ENCODE measurements at places on chromosomes 11 and 22.
A peak's percentile ranks its signal among the peaks of the same experiment; 100 is the strongest.

- DNase-seq = no peak
Observed at GRCh38 chr22:20232781-20233180, 35.3 kb downstream of the RTN4R start.

DNA sequence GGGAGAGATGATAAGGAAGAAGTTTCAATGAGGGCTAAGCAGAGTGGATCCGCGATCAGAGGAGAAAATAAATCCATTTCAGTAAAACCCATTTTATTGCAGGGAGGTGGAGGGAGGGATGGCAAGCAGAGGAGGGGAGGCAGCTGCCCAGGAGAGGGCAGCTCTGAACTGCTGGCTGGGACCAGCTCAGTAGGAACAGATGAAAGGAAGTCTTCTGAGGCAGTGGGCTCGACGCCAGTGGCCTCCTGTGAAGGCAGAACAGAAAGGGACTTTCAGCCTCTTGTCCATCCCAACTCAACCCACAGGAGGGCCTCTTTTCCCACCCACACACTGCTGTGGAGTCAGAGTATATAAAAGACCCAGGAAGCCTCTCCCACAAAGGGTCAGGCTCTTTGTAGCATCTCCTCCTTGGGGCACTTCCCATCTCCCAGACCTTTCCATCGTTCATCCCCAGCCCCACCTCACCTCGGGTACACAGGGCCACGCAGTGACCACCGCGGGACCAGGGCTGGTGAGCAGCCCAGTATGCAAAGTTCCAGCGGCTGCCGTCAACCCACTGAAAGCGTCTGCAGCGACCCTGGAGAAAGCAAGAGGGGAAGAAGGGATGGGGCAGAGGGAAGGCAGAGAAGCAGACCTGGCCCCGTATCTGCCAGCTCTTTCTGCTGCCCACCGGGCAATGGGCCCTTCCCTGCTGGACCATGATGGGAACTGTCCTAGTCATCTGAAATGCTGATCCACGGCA lies 3.0 kb downstream of the PRG2 start:
- no peak for DNase-seq

DNA sequence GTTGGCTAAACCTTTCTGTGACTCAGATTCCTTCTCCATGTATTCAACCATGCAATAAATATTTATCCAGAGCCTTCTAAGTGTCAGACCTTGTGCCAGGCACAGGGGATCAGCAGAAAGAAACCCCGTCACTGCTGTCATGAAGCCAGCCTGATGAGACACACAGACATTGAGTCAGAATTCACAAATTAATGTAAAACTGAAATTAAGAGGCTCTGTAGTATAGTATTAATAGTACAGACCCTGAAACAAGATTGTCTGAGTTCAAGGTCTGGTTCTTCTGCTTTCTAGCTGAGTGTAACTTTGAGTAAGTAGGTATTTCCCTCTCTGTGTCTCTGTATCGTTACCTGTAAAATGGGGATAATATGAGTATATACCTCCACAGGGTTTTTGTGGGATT lies 46.9 kb downstream of the ME3 start:
- DNase-seq = no peak

DNA sequence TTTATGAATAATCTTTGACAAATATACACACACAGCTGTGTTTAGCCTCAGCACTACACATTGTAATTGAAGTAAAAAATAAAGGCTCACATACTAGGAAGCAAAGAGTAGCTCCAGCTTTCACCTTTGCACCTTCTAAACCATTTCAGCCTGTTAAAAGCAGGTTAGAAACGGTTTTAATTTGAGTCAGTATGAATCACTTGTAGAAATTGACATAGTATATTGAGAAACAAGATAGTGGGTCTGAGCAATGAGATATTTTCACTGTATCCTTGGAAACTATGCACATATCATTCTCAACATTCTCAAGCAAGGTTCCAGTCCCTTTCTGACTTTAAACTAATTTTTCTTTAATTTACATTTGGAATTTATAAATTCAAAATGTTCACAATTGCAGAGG lies 380.3 kb downstream of the AASDHPPT start:
- no peak for DNase-seq

DNA sequence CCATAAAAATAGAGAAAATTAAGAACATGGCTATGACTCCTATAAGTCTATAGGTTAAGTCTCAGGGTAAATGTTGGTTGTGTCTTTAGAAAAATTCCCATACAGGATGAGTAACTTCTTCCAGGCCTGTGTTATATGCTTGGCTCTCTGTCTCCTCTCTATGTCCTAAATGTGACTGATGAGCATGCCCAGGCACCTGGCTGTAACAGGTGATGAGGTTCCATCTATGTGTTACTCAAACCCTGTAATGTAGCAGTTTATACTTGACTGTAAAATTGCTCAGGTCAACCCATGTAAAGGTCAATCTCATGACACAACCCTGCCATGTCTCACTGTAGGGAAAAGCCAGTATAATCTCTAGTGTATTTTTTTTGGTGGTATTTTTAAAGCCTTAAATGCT lies 69.5 kb downstream of the PARVA start:
- no peak for DNase-seq

GRCh38 chr11:1218256-1218787 lies 4.5 kb upstream of the MUC5B start:
- DNase-seq = peak; percentile 80

- no peak for DNase-seq
Observed at GRCh38 chr22:38235240-38235850, 33.6 kb downstream of the MAFF start.

GRCh38 chr11:13117344-13117743 lies 108.2 kb downstream of the RASSF10 start:
- no peak for DNase-seq

DNA sequence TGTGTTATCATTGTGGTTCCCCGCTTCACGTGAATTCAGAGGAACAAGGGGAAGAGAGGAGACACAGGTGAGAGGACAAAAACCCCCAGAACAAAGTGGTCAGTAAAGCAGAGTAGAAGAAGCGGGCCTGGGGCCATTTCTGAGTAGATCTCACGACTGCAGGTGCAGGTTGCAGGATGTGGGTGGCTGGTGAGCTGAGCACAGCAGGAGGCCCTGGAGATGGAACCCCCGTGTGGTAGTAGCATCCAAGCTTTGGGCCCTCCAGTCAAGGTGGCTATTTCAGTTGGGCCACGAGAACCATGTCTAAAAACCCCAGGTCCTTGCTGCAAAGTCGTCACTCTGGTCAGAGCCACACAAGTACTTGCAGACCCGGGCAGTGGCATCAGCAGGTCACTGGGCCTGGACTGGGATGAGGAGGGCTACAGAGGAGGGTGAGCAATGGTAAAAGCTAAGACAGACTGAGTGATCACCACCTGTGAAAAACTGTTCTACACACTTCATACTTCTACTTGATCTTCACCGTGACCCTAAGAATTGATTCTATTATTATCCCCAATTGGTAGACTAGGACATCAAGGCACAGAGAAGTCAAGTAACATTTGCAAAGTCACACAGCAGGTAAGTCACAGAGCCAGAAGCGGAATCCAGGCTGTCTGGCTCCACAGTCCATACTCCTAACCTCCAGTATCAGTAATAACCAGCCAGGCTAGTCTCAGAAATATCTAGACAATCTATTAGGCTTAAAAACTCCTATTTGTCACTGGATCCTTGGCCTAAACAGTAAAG lies 43.8 kb downstream of the SLC1A2 start:
- DNase-seq = no peak

DNA sequence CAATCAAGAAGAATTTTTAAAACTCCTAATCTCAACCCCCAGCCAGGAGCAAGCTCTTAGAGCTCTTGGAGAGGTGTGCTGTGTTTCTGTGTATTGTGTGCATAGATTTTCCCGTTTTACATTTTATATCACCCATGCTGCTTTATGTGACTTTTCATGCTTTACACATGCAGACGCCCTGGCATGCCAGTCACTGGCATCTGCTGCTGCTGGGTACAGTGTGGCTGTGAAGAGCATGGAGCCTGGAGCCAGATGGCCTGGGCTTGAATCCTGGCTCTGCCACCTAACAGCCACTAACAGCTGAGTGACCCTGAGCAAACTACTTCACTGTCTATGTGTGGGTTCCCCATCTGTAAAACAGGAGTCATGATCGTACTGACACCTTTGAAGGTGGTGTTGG lies 23.1 kb downstream of the POLR3H start:
- no peak for DNase-seq

DNA sequence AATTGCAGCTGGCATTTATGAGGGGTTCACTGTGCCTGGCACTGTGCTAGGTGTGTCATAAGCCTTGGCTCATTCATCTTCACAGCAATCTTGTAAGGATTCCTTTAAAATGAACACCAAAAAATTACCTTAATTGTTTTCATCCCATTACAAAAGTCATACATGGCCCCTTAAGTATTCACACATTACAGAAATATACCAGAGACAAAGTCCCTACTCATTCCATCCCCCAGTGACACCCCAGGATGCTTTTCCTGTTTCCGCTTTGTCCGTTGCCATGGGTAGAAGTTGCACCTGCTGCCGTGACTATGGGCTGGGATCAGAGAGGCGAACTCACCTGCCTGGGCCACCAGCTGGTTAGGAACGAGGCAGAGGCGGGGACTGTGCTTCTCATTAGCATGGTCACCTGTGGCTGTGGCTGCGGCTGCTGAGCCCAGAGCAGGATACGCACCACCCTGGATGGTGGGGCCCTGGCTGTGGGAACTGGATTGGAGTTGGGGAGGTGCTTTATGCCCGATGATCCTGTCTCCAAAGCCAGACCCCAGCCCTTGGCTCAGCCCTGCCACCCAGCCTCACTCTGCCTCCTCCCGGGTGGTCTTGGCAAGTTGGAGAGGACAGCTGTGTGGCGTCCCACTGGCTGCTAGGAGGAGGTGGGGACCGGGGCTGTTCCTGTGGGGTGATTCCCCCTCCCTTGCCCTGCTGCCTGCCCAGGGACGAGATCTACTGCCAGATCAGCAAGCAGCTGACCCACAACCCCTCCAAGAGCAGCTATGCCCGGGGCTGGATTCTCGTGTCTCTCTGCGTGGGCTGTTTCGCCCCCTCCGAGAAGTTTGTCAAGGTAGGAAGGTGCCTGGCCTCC lies 60.8 kb downstream of the MYO7A start:
- peak; percentile 68 for DNase-seq

DNA sequence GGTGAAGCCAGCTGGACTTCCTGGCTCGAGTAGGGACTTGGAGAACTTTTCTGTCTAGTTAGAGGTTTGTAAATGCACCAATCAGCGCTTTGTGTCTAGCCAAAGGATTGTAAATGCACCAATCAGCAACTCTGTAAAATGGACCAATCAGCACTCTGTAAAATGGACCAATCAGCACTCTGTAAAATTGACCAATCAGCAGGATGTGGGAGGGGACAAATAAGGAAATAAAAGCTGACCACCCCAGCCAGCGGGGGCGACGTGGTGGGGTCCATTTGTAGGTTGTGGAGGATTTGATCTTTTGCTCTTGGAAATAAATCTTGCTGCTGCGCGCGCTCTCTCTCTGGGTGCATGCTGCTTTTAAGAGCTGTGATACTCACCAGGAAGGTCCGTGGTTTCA lies 202.9 kb downstream of the MIAT start:
- DNase-seq = no peak

GRCh38 chr11:34284811-34285481 lies 72.9 kb downstream of the ABTB2 start:
- no peak for DNase-seq

GRCh38 chr11:59144096-59144495 lies 1.4 kb downstream of the FAM111A start:
- no peak for DNase-seq

DNA sequence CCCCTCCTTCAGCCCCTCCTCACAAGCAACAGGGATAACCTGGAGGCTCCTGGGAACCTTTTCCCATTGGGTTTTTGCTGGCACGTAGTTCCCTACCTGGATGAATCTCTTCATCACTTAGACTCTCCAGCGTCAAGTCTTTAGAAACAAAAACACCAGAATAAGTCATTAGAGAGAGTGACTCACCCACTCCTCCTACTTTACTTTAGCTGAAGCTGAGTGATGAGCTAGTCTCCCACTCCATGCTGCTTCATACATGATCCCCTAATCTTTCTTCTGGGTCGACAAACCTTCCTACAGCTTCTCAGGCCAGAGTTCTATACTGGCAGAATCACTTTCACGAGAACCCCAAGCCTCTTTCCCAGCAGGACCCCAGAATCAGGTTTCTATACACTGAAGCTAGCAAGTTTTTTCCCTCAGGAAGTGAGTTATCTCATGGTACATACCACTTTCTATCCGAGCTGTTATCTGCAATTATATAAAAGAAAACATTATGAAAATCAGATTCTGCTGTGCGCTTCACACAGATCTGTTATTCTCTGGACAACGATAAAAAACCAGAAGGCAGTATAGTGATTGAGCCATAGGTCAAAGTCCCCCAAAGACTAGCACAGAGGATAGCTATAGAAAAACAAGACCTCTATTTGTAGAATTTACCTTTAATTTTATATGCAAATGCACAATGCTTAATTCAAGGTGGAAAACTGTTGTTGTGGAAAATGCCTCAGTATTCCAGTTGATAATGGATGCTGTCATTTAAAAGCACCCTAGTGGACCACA lies 18.7 kb downstream of the DRICH1 start:
- no peak for DNase-seq

DNA sequence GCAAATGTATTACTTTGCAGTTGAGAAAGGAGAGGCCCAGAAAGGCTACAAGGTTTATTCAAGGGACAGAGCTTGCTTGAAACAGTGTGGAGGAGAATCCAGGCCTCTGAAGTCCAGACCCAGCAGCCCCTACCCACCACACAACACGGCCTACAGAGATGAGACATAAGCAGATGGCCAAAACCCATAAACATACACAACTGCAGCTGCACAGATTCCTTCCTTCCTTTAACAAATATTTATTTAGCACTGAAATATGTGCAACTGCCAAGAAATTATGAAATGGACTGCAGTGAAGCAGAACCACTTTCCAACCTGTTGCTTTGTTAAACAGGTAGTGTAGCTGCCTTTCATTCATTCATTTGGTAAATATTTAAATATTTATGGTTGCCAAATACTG lies 122.3 kb downstream of the SPATA19 start:
- DNase-seq = no peak
